GM23248 (cell line): ENCODE measurements at places on chromosomes 3 and 15. TPM values are rescaled to one million over a fixed set of nuclear protein-coding genes. Genes with fewer than 3 reads are reported as not detected.

DNA sequence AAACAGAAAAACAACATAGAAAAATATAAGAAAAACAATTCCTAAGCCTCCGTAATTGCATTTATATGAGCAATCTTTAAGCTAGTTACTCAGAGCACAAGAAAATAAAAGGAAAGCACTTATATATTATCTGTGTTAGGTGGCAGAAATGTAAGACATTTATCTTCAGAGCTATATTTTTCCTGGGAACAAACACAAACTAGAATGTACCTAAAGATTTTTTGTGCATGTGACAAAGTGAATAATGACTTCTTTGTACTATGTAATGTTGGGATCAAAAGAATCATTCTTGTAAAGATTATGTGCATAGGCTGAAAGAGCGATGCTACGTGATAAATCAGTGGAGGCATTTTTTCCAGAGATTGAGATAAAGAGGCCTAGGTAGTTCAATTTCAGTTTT lies 111.3 kb upstream of the GMNC start:
- DNase-seq: no peak

DNA sequence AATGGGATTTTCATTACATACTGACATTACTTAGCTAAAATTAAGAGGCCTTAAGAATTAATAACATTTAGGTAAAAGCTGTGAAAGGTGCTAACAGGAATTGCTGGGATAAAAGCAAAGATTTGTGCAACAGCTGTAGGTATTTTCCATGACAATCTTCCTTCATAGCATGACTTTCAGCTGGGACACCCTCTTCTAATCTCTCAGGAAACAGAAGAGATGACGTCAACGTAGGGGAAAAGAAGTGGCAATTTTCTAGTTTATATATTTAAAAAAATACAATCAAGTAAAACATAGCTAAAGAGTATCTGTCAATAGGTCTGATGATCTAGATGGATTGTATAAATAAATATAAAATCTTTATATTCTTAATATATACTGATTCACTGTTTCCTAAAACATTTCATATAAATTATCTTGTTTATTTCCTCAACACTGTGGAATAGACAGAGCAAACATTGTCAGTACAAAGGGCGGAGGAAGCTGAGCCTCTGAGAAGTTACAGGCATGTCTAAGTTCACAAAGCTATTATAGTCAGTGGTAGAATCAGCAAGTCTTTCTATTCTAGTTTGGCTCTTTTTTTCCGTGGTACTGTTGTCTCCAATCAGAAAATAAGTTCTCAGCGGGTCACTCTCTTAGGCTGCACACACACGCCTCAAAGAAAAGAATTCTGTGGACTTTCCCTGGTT lies 217.0 kb downstream of the P3H2 start:
- DNase-seq: no peak

Gene GRM2
- polyA plus RNA-seq: not detected in 2 replicates

DNA sequence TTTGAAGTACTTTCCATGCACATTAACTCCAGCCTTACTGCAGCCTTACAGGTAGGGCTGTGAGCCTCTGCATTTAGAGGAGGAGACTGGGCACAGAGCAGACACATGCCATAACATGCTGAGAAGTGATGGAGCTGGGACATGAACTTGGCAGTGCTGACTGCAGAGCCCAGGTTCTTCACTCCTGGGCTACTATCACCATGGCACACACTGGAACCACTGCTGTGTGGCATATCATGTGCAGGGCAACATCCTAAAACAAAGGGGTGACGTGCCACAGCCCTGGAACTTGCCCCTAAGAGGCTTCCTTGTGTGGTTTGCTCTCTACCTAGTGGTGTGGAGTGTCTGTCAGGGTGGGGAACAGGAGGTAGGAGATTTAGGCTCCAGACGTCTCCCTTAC lies 25.4 kb downstream of the EHD4 start:
- DNase-seq: no peak
